ENCODE measurements at places on chromosomes 6 and 20.

DNA sequence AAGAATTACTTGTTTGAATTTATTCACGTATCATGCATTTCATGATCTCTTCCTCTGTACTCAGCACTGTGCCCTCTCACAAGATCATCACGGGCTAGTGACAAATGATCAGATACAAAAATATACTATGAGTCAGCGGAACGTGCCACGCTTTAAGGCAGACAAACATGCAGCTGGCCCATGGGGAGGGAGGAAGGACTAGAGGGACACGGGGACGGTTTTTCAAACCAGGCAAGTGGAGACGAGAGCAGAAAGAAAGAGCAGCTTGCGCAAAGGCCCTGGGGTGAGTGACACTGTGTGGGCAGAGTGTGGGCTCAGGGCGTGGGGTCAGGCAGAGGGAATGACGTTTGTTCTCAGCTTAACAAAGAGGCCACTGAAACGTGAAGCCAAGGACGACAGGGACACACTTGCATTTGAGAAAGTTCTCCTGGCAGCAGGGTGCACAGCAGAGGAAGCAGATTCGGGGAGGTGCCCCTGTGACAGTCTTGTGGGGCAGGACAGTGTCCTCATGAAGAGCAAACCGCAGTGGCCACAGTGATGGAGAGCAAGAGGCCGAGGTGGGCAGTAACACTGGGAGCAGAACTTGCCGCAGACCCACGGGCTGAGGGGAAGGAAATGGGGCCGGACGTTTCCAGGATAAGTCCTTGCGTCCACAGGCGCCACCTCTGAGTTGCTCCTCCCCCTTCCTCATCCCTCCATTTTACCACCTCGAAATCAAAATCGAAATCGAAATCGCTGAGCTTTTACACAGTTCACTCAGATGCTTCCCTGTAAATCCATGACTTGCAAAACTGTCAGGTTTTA is 6.9 kb upstream of the RPS6KA2 start:
- no peak for DNase-seq

- no peak for DNase-seq
These were observed 133.1 kb downstream of the BCAS1 start for GRCh38 chr20:53937339-53937741.

- DNase-seq = peak; percentile 45
These were observed 136.6 kb downstream of the COL9A1 start for GRCh38 chr6:70166088-70166958.

DNA sequence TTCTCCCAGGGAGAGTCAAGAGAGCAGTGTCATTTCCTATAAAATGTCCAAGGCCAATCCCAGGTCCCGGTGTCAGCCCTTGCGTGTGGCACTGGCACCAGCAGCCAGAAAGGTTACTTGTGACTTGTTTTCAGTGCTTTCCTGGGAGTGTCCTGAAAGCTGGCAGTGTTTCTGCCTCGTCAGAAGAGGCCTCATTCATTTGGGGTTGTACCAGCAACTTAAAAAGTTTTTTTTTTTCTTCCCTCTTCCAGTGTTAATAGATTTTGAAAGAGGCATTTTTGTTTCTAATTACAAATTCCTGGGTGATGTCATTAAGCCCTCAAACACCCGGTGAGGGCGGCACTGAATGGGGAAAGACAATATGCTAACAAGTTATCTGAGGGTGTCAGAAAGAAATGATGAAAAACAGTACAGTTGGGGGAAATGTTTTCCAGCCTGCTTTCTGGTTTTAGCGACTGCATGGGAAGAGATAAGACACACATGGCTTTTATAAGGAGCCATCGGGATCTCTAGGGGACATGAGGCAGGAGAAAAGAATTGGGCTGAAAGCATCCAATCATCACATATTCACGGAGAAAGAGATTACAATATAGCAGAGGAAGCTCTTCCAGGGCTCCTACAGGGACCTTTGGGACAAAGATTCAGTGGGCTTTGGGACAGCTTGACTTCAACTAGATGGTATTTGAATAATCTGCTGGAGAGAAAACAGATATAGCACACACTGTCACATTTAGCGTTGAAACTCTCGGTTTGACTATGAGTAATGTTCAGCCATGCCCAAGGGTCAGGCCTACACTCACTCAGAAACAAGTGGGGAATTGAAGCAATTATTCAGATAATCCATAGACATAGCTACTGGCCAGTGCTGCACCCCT is 153.0 kb downstream of the BCAS1 start:
- peak; percentile 63 for DNase-seq

DNA sequence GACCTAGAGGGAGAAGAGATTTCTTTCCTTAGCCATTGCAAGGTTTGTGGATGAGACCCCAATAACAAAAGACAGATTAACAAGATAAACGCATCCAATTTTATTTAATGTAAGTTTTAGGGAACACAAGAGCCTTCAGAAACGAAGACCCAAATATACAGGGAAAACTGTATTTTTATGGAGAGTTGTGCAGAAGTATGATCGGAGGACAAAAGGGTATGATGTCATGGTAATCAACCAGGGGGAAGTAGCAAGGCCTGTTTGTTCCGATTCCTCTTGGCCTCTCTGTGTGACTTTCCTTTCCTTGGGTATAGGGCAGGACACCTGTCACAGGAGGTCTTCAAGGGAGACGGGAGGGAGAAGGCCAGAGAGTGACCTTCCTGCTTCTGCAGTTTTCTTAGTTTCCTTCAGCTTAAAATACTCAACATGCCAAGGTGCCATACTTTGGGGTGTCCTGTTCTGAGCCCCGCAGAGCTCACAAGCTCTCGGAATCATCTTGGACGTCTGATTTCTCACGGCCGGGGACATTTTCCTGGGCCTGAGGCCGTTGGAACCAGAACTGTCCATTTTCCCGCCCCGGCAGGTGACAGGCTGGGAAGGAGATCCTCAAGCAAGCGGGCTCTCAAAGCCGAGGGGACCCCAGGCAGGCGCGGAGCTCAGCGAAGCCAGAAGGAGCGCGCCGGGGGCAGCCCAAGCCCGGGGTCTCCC is 21.7 kb downstream of the TMC2 start:
- DNase-seq = no peak

DNA sequence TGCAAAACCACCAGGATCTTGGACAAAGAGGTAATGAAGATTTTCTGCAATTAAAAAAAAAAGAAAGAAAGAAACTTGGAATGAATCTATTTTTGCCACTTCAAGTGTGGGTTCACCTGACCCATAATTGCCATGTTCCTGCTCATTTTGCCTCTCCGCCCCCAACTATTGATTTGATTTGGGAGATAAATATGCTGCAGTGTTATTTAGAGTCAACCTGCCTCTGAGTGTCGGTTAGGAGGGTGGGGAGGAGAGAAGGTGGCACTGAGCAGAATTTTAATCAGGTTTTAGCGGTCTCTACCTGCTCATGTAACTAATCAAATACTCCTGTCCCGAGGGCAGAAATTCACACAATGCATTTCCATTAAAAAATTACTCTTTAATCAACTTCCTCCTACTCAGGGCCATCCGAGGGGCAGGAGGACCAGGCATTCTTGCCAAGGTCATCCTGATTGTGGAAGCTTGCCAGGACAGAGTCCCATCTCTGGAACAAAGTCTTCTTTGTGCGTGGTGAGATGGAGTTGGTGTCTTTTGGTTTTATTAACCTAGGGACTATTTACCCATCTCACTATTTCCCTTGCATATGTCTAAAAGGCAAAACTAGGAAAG is 300.1 kb downstream of the CDH26 start:
- DNase-seq = no peak

DNA sequence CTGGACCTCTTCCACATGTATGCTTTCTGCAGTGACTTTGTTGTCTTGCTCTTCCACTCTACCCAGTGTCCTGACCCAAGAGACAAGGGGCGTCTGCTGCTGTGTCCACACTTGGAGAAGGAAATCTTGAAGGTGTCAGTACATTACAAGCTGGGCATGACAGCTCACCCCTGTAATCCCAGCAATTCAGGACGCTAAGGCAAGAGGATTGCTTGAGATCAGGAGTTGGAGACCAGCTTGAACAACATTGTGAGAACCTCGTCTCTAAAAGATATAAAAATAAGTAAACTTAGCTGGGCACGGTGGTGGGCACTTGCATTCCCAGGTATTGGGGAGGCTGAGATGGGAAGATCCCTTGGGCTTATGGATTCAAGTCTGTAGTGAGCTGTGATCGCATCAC is 5.8 kb upstream of the HLA-B start:
- DNase-seq = no peak

- no peak for DNase-seq
These were observed 14.8 kb upstream of the CALHM6 start for GRCh38 chr6:116446399-116446798.

- no peak for DNase-seq
These were observed 928.9 kb upstream of the CITED2 start for GRCh38 chr6:140303218-140303949.

DNA sequence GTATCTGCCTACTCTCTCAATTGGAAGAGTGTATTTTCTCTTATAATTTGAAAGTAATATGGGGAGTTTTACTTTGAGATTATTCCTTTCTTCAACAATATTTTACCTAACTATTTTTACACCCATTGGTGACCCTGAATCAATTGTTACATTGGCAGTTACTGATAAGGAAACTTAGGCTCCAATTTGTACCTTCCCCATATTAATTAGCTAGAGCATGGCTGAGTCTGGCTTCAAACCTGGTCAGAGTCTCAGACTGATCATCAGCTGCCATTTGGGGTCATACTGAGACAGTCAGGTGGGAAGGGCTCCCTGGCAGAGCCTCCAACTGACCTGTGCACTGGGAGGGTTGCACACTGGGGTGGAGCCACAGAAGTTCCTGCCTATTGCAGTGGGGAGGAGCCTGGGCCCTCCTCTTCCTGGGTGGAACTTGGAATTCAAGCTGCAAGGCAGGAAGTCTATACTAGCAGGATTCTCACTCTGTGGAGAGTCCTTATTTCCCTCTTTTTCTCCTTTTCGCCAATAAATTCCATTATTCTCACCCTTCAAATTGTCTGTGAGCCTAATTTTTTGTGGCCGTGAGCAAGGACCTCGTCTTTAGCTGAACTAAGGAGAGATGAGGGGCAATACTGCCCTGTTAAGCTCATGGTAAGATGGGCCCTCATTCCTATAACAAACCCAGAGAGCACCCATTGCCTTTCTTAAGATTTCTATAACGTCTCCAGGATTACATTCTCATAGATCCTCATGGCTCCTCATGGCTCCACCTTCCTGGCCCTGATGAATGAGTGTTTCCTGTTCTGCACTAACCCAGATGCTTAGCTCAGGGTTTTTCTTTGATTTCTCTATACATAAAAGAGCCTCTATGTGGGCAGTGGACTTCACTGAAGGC is 285.1 kb downstream of the ADGB start:
- DNase-seq = no peak

DNA sequence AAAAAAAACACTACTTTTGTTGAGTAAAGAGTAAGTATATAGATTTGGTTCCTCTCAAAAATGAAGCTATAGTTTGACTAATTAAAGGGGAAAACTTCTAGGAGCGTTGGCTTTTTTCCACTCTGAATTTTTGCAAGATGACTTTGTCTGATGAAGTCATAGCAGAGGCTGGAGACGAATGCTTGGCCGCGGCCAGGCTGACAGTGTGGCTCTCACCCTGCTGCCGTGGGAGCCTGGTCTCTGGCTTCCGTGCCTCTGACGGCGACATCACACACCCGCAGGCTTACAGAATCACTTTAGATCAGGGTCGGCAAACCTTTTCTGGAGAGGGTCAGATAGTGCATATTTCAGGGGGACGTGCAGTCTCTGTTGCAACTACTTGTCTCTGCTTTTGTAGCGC is 145.0 kb downstream of the PHACTR3 start:
- DNase-seq = peak; percentile 3

DNA sequence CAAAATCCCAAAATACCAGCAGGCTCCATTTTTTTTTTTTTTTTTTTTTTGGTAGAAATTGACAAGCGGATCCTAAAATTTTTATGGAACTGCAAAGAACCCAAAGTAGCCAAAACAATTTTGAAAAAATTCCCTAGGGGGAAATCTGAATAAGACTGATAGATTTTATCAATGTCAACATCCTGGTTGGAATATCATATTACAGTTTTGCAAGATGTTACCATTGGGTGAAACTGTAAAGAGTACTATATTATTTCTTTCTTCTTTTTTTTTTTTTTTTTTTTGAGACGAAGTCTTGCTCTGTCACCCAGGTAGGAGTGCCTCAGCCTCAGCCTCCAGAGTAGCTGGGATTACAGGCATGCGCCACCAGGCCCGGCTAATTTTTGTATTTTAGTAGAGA is 29.4 kb upstream of the BEND3 start:
- no peak for DNase-seq

DNA sequence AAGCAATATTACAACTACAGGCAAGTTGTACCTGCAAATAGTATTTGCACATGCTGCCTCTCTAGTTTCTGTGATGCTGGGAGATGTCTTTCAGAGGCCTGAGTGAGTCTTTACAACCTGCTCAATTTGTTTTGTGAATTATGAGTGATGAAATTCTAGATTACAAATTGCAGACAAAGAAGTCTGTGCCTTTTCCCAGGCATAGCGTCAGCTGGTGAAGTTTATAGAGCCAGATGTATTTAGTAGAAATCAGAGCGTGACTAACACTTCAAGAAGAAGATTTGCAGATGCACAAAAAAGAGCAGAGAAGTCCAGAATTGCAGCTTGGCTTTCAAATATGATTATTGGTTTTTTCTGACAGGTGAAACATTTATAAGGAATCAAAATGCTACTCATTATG is 289.9 kb downstream of the PLCB1 start:
- DNase-seq = no peak

DNA sequence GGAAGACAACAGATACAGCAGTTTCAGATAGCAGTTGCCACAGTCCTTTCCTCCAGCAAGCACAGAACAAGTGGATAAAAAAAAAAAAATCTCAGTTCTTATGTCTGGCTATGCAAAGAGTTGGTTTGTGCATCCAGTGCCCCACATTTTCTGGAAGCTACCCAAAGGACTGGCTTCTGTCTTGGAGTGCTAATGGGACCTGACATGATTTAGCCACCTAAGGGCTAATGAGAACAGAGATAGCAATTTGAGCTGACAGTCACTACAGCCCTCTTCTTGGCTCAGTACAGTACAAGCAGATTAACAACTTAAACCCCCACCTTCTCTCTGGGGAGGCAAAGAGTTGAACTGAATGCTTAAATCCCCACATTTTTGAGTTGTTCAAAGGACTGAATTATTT is 976.8 kb downstream of the TBC1D32 start:
- DNase-seq = no peak

DNA sequence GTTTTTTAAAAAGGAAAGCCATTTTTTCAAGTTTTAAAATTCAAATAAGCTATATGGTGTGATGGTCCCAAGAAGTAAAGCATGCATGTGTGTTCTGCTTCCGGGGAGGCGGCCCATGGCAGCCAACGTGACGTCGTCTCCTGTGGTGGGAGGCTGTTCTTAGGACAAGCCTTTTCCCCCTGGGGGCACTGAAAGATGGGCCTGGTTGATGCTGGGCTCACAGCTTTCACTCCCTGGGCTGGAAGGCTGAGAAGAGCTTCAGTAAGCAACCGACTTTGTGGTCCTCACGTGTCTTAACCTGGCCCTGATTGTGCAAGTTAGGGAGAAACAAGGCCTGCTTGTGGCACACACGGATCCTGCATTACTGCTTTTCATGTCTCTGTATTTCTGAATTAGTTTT is 84.1 kb downstream of the SMOC2 start:
- no peak for DNase-seq

Measured in brain microvascular endothelial cell (primary cell).